ENCODE measurements at places on chromosomes 2 and 18.
A peak's percentile ranks its signal among the peaks of the same experiment; 100 is the strongest.

DNA sequence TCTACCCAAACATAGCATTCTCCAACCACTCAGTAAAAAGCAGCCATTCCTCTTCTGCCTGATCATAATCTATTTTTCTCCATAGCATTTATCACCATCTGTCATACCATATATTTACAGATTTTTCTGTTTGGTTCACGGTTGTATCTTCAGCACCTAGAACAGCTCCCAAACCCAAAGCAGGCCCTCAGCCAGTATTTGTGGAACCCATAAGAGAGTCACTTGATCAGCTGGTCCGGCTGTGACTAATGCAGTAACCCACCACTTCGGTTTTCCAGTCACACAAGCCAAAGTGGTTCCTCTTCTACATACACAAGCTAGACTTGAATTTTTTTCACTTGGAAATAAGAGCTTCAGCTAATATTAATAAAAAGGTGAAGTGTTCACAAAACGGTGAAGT, 511.6 kb upstream of the CELF4 start:
- no peak for DNase-seq

- DNase-seq, result peak; percentile 43
These were observed 1.4 kb upstream of the HPCAL1 start for GRCh38 chr2:10300997-10301940.

GRCh38 chr2:144659731-144660275, 139.9 kb upstream of the ZEB2 start:
- no peak for DNase-seq

DNA sequence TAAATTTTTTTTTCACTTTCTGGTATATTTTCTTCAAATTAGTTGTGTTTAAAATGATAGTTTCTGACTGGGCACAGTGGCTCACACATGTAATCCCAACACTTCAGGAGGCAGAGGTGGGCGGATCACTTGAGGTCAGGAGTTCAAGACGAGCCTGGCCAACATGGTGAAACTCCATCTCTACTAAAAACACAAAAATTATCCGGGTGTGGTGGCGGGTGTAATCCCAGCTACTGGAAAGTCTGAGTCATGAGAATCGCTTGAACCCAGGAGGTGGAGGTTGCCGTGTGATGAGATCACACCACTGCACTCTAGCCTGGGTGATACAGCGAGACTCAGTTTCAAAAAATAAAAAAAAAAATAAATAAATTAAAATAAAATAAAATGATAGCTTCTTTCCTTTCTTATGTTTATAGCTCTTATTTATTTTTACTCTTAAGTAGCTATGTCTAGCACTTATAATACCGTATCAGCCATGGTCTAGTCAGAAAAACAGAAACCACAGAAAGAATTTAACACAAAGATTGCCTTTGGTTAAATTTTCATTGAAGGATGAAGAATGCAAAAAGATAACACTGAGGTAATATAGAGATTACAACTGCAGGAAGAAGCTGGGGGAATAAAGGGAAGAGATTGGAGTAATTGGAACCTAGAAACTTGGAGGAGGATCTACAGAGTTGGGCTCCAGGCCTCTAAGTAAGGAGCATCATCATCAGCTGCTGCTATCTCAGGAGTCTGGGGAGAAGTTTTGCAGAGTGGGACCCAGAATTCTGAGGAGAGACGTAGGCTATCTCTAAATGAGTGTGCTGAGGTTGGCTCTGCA, 54.7 kb upstream of the MBOAT2 start:
- no peak for DNase-seq

DNA sequence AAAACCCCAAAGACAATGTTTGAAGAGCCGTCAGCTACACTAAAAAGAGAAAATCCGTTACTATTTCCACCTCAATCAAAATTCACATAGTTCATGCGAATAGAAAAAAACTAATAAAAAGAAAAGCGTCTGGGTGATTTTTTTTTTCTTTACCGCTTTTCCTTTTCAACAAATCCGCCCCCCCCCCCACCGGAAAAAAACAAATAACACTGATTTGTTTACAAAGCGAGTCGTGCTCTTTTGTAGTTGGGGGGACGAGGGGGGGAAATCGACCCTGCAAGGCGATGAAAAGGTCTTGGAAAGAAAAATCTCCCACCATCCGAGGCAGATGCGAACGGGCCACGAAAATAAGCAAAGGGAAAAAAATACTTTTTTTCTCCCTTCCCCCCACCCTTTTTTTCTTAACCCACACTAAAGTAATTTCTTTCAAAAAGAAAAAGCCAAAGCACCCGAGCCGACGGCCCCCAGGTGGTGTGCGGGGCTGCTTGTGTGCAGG, 638 bp downstream of the ZNF521 start:
- DNase-seq, result no peak

DNA sequence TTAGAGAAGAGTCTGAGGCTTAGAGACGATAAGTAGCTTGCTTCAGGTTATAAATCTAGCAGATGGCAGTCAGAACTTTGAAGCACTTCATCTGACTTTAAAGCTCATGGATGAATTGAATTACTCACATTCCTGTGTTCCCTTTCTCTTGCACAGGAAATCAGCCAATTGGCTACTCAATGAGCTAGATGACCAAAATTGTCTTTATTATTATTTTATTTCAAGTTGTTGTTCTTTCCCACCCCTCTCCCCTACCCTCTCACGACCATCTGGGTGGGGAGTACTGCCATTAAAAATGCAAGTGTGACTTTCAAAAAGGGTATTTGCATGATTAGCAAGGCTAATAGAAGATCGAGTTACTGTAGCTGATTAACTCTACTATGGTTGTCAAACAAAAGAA, 491.1 kb downstream of the NR4A2 start:
- DNase-seq, result no peak

- peak; percentile 40 for DNase-seq
These were observed 202.2 kb downstream of the TCF4 start for GRCh38 chr18:55385770-55386169.

GRCh38 chr2:142944264-142944663, 66.8 kb downstream of the KYNU start:
- DNase-seq, result no peak

DNA sequence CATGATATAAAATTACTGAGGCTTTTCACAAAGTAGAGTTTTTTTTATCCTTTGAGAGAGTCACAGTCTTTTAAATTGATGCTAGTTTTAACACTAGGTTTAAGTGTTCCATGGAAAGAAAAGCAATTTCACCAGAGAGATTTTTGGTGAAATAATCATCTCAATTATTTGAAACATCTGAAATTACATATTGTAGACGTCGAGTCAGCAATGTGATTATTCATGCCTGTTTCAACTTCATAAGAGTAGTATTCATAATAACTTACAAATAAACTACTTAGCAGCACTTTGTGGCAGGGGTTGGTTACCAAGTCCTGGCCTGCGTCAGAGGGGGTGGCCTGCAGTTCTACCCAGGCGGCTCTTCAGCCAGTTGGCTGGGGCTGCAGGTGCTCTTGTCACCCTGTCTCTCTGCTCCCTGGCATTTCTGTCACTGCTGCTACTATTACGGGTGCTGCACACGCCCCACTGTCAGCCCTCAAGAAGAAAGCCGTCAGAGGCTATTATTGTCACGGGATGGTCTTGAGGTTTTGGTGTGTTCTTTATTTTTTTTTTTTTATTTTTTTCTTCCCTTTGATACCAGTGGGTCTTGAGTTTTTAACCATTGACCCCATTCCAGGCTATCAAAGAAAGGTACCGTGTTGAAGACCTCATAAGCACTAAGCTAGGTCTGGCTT, 50.4 kb downstream of the MALT1 start:
- no peak for DNase-seq

DNA sequence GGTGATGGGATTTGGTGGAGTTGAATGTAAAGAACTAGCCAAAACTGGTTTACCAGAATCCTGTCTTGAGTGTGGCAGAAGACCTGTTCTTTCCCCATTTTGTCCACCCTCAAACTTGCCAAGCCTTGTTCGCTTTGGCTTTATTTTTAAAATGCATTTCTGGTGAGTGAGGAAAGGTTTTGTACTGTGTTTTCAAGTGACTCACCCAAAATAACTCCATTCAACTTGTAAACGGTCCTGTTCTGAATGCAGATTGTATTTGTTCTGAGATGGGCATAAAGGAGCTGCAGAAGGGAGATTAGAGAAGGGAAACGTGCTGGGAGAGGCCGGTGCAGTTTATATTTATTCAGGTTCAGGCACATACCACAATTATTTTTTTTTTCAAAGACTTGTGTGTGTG, 5.3 kb upstream of the ITPRID2 start:
- DNase-seq, result no peak

DNA sequence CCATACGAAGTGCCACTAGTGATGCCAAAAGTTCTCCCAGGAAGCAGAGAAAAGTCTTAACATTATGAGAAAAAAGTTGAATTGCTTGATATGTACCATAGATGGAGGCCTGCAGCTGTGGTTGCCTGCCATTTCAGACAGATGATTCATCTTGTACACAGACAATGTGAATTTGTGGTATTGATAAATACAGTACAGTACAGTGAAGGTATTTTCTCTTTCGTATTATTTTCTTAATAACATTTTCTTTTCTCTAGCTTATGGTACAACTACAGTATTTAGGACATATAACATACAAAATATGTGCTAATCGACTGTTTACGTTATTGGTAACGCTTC, 33.6 kb upstream of the VWC2L start:
- DNase-seq, result no peak

GRCh38 chr2:217331523-217332416, 471.9 kb upstream of the TNP1 start:
- no peak for DNase-seq

- no peak for DNase-seq
These were observed 45.5 kb downstream of the CDC42EP3 start for GRCh38 chr2:37625796-37626571.

DNA sequence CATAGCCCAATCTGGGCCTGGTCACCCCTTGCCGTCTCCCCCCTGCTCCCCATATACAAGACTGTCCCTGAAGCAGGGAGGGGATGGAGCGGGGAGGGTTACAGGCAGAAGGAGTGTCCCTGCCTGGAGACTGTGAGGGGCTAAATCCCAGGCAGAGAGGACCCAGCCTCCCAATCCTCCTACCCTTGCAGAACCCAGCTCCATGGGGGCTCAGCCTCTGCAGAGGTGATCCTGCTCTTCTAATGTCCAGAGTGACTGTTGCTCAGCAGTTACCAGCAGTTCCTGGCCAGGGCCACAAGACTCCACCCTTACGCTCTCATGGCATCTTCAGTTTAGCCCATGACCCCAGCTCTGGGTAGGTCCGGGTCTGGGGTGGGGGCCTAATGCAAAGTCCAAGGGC, 58.1 kb downstream of the COA5 start:
- DNase-seq, result no peak

DNA sequence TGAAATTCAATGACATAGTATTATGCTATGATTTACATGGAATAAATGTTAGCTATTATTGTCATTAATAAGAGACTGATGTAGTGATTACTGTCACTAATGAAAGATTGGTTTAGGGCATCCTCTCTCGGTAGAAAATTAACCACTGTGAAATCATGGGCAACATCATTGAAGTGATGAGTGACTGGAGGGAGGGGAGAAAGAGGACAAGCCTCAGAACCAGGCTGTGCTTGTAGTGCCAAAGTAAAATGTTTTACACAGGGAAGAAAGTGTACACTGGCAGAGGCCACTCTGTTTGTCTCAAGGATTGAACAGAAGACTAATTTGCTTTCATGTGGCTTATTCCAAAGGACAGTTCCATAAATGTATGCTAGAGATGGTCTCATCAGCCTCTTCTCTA, 456.2 kb upstream of the TCF4 start:
- no peak for DNase-seq

Measured in substantia nigra (tissue), 51 donors.